T-helper 17 cell (primary cell): ENCODE measurements at places on chromosomes 7 and 10.

GRCh38 chr7:133310232-133310862, 57.5 kb downstream of the EXOC4 start:
- DNase-seq: no peak

- DNase-seq: no peak
Observed at GRCh38 chr10:3178042-3178441, 5.5 kb upstream of the PITRM1 start.

GRCh38 chr7:75968561-75969001, 25.8 kb downstream of the TMEM120A start:
- DNase-seq: no peak

- no peak for DNase-seq
Observed at GRCh38 chr10:34116681-34117271, 698.3 kb downstream of the PARD3 start.

- no peak for DNase-seq
Observed at GRCh38 chr10:73853196-73853595, 21.2 kb downstream of the CAMK2G start.

- DNase-seq: no peak
Observed at GRCh38 chr10:102633287-102633686, 11.0 kb upstream of the TRIM8 start.

DNA sequence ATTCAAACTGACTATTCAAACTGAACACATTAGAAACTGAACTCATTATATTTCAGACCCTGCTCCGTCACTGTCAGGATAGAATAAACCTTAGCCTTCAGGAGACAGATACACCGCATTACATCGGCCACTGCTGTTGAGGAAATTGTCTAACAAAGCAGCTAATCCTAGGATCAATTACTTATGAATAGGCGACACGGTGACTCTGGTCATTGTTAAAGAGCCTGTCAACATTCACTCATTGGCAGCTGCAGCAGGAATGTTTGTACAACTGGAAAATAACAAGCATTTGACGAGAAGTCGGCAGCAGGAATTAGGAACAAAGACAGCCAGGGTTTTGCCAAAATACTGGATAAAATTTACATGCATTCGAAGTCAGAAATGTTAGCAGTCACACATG, 112.0 kb upstream of the MKX start:
- no peak for DNase-seq

GRCh38 chr10:36171953-36172940, 530.2 kb upstream of the FZD8 start:
- DNase-seq: no peak

DNA sequence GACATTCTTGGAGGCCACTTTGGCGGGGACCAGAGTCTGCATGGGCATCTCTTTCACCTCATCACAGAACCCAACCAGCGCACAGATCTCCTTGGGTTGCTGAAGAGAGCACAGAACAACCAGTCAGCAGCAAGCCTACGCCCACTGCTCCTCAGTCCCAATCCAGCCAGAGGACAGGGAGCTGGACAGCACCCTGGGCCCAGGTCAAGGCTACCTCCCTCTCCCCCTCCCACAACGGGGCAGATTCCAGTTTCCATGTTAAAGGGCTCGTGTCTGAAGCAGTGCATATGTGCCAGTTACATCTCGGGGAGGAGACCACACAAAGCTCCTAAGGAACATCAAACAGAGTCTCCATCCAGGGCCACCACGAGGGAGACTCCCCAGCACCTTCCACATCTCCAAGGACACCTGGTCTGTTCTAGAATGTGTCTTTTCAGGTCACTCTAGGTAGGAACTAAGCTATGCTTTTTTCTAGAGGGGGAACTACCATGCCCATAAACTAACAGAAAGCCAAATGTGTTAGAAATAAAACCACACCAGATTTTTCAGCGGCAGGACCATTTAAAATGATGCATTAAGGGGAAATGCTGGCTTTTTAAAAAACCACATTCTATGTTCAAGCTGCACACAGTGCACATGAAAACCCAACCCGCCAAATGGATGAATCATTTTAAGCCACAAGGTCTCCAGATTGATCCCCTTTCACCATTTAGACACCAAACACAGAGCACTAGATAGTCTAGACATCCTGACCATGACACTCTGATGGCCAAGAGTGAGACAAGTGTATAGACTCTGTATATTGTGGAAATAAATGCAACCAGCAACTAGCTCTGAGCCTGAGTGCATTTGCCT, 28.9 kb downstream of the PSAP start:
- no peak for DNase-seq

GRCh38 chr7:55124989-55125875, 106.4 kb downstream of the EGFR start:
- no peak for DNase-seq

GRCh38 chr10:49023752-49024151, 84.1 kb upstream of the LRRC18 start:
- no peak for DNase-seq

GRCh38 chr10:74923556-74923955, 97.2 kb downstream of the KAT6B start:
- no peak for DNase-seq

- no peak for DNase-seq
Observed at GRCh38 chr10:31942892-31943291, 14.3 kb upstream of the ARHGAP12 start.

DNA sequence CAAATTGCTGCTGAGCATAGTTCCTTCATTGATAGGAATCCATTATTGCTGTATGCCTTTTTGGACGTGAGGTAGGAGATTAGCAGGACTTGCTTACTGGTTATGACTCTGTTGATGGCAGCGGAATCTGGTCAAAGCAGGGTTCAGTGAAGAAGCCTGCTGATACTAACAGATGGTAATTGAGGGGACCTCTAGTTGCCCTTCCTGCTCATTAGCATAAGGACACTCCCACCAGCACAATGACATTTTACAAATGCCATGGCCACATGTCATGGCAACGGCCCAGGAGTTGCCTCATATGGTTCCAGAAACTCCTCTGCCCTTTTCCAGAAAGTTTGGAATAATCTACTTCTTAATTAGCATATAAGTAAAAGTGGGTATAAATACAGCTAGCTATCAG, 417.5 kb downstream of the CDC14C start:
- DNase-seq: no peak

DNA sequence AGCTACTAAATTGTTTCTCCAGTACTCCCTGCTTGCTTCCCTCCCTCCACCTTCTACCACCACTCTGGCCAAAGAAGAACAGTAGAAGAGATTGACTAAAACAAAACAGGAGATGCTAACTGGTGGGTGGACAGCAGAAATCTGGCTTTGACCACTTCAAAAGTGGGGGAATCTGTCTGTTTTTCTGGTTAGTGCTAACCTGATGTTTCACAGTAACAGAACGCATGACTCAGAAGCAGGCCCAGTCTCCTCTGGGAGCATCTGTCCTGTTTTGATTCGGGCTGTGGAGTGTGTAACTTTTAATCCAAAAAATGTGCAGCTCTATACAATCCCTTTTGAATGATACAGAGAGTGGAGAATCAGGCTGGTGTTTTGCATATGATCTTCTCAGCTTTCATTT, 32.7 kb upstream of the ZNF438 start:
- no peak for DNase-seq

GRCh38 chr7:107315716-107316220, 147.0 kb downstream of the HBP1 start:
- no peak for DNase-seq

GRCh38 chr10:11538834-11539190, 72.6 kb downstream of the USP6NL start:
- no peak for DNase-seq

DNA sequence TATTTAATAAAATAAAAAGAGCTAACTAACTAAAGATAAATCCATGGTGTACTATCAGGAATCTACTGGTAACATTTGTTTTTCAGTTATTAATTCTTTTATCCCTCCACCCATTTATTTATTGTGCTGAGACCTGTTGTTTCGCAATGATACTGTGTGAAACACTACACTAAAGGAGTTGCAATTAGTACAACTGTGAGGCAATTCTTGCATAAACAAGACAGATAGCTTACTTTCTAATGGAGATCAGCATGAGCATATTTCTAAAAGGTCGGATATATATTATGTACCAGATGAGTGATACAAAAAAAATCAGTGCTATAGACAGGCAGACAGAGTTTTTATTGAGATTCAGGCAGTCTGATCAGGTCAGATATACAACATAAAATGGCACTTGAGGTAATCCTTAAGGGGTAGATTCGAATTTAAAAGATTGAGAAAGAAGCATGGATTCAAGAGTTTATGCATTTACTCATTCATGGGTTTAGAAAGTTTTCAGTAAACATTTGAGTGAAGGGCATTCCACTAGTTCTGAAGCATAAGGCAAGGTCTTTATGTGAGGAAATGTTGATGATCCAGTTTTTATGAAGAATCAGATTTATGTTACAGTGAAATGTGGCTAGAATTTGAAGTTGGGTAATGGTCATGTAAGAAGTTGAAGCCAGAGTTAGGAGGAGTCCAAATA, 147.6 kb downstream of the POLR1F start:
- DNase-seq: no peak

DNA sequence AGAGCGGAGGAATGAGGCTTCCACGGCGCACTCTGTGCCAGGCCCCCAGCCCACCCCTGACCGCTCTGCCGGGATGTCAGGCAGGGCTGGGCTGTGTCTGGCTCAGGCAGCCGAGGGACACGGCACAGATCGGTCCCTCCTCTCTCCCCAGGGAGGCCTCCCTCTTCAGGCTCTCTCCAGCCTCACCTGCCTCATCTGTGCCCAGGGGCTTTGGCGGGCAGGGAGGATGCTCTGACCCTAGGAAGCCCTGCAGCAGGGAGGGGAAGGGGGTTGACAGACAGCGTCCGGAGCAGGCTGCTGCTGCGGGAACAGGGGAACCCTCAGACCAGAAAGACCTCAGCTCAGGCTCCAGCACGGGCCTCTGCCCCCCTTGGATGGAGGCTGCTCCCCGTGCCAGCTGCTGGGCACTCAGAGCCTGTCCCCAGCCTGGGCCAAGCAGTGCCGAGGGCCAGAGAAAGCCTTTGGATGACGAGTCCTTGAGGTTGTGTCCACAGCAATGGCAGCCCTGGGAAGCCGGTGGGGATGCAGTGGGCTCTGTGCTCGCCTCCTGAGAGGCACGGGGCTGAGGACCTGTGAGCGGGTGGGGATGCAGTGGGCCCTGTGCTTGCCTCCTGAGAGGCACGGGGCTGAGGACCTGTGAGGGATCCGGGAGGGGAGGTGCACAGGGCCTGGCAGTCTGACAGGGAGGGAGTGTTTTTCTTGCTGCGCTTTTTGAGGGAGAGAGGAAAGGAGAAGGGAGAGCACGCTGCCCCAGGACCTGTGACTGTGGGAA, 66.9 kb downstream of the FOXL3 start:
- no peak for DNase-seq

DNA sequence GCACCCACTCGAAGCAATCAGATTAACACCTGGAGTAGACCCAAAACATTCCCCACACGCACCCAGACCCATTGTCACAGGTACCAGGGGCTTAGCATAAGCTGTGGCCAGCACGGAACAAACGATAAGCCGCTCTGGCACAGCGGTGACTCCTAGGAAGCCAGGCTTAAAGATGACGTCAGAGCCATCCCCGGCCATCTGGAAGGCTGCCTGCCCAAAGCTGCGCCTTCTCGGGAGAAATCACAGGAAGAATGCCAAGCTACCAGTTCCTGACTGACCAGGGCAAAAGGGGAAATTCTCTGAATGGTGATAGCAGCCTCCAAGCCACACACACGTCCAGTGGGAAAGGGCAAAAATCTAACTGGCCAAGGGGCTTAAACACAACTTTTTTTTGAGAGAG, 13.0 kb upstream of the WIPI2 start:
- no peak for DNase-seq

GRCh38 chr10:76033457-76034196, 602.2 kb downstream of the LRMDA start:
- DNase-seq: no peak

- DNase-seq: no peak
Observed at GRCh38 chr10:77448226-77448625, 189.4 kb downstream of the KCNMA1 start.

DNA sequence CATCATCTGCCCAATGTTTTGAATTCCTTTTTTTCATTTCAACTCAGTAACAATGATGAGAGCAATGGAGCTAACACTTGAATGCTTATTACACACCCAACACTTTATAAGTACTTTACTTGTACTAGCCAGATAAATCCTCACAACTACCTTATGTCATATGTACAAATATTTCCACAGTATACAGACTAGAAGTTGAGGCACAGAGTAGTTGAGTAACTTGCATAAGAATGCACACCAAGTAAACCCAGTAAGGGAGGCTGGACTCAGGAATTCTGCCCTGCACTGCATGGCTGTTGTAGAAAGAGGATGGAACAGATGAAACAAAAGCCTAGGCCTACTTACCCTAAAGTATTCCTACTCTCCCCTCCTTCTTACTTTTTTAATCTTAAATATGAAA, 15.8 kb downstream of the DPY19L1 start:
- no peak for DNase-seq

DNA sequence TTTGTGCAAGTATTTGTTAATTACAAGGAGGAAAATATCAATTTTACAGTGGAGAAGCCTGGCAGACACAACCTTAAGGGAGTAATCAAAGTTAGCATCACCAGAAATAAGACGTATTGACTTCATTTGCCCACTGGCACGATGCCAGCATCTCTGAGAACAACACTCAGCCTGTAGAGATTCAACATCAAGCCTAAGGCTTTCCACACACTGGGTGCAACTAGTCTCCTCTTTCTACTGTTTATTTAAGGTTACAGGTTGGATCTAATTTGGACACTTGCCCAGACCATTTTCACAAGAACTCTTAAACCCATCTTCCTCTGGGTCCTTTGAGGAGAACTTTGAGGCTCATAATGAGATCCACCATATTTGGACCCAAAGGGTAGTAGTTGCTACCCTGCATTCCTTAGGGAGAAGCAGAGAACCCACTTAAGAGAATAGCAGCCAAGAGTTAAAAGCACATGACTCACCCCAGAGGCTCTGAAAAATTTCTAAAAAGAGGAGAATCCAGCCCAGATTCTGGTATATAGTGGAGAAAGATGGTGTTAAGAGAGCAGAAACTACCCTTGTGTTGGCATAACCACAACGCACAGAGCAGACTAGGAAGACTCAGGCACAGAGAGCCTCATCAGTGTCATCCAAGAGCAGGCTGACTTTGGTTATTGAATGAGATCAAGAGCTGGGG, 97.3 kb downstream of the CCDC71L start:
- no peak for DNase-seq

GRCh38 chr10:112912410-112912928, 37.6 kb upstream of the TCF7L2 start:
- DNase-seq: no peak
